Right lobe of liver (tissue), 6 donors: ENCODE measurements at places on chromosomes 2 and 18. TPM values are rescaled to one million over a fixed set of nuclear protein-coding genes. Genes with fewer than 3 reads are reported as not detected.

The SFT2D3 gene
- 3.7 TPM for total RNA-seq

The TBR1 gene
- total RNA-seq, result not detected

The CDK5R2 gene
- not detected for total RNA-seq

The RESP18 gene
- not detected for total RNA-seq

The MROH2A gene
- 1.7 TPM for total RNA-seq

The KHK gene
- 251 TPM for total RNA-seq

The GKN1 gene
- total RNA-seq, result not detected

The ACVR1C gene
- 2.0 TPM for total RNA-seq

The LAMA1 gene
- total RNA-seq, result 0.56 TPM

The TACR1 gene
- not detected for total RNA-seq
